Glutamatergic neuron (in vitro differentiated cells): ENCODE measurements at places on chromosomes 11 and 22. TPM values are rescaled to one million over a fixed set of nuclear protein-coding genes. Genes with fewer than 3 reads are reported as not detected.

DNA sequence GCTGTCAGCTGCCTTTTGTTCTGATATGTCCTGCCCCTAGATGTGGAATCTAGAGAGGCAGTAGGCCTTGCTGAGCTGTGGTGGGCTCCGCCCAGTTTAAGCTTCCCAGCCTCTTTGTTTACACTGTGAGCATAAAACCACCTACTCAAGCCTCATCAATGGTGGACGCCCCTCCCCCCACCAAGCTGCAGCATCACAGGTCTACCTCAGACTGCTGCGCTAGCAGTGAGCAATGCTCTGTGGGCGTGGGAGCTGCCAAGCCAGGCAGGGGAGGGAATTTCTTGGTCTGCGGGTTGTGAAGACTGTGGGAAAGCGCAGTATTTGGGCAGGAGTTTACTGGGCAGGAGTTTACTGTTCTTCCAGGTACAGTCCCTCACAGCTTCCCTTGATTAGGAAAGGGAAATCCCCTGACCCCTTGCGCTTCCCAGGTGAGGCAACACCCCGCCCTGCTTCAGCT lies 98.5 kb downstream of the SMCO4 start:
- no peak overlapping the region for H3K4me3 ChIP-seq
- peaks cover 3% of the 10 kb centered on the region for H3K4me1 ChIP-seq
- H3K27ac ChIP-seq: no peak overlapping the region
- H3K36me3 ChIP-seq: peaks cover 4% of the 10 kb centered on the region
- no peaks in the 10 kb centered on the region for H3K27me3 ChIP-seq

- H3K4me1 ChIP-seq: no peaks in the 10 kb centered on the region
- no peaks in the 10 kb centered on the region for H3K27me3 ChIP-seq
- H3K36me3 ChIP-seq: peaks cover 21% of the 10 kb centered on the region
- no peak overlapping the region for H3K4me3 ChIP-seq
- no peak for DNase-seq
- H3K27ac ChIP-seq: no peak overlapping the region
These were observed 178.3 kb downstream of the SNX19 start for GRCh38 chr11:130737866-130738431.

Gene ARHGAP42
- 21.4 TPM for total RNA-seq

Gene APOC3
- not detected for total RNA-seq

DNA sequence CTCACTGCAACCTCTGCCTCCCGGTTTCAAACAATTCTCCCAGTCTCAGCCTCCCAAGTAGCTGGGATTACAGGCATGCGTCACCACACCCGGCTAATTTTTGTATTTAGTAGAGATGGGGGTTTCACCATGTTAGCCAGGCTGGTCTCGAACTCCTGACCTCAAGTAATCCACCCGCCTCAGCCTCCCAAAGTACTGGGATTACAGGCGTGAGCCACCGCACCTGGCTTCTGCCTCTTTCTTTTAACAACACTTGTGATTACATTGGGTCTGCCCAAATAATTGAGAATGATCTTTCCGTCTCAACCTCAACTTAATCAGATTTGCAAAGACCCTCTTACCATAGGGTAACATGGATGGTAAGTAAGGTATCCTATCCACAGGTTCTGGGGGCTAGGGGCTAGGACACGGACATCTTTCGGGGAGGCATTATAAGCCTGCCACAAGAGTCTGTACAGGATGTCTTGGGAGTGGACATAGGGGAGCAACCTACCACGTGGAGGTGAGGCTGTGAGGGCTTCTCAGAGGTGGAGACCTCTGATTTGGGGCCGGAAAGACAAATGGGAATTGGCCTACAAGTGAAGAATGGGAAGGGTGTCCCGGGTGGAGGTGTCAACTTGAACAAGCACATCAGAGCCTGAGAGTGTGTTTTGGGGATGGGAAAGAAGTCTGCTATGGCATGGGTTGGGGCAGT lies 2.7 kb upstream of the CBX6 start:
- peak overlapping the region; percentile 47 for H3K4me3 ChIP-seq
- no peak for DNase-seq
- H3K27ac ChIP-seq: no peak overlapping the region
- peaks cover 12% of the 10 kb centered on the region for H3K4me1 ChIP-seq

Gene SCN3B
- total RNA-seq: 118 TPM

Gene SHISAL1
- 3.2 TPM for total RNA-seq

Gene VWCE
- total RNA-seq: 27.3 TPM

GRCh38 chr22:50576806-50577696 lies 1.2 kb downstream of the CPT1B start:
- no peak overlapping the region for H3K27ac ChIP-seq
- DNase-seq: no peak
- peak overlapping the region; percentile 42 for H3K4me3 ChIP-seq
- H3K4me1 ChIP-seq: peaks cover 14% of the 10 kb centered on the region
- H3K27me3 ChIP-seq: peaks cover 2% of the 10 kb centered on the region
- H3K36me3 ChIP-seq: no peaks in the 10 kb centered on the region

GRCh38 chr11:83044958-83045712 lies 26.6 kb downstream of the RAB30 start:
- no peak for DNase-seq
- H3K36me3 ChIP-seq: no peaks in the 10 kb centered on the region
- peaks cover 20% of the 10 kb centered on the region for H3K4me1 ChIP-seq
- H3K27ac ChIP-seq: no peak overlapping the region
- H3K4me3 ChIP-seq: no peak overlapping the region

DNA sequence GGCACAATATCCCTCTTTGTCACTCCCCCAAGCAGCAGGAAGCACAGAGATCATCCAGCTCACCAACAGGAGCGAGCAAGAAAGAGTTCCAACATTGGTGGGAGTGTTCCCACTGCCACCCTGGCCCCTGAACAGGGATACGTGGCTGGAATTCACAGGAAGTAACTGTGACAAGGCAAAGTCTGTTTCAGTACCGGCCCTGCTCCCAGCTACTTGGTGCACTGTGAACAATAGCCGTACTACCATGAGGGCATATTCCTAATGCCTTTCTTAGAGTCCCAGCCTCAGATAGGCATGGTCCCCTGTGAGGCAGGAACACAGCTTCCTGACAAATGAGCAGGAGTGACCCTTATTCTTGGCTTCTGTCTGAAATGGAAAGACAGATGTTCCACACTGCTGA lies 1.8 kb upstream of the SLC37A2 start:
- peaks cover 12% of the 10 kb centered on the region for H3K27me3 ChIP-seq
- no peaks in the 10 kb centered on the region for H3K4me1 ChIP-seq
- H3K4me3 ChIP-seq: no peak overlapping the region
- no peak for DNase-seq

GRCh38 chr22:38462960-38463784 lies 4.7 kb upstream of the KDELR3 start:
- peaks cover 12% of the 10 kb centered on the region for H3K4me1 ChIP-seq
- peak overlapping the region; percentile 42 for H3K4me3 ChIP-seq
- H3K27ac ChIP-seq: no peak overlapping the region
- H3K27me3 ChIP-seq: peaks cover 19% of the 10 kb centered on the region
- DNase-seq: peak; percentile 74

Gene KCNK7
- 0.69 TPM for total RNA-seq

DNA sequence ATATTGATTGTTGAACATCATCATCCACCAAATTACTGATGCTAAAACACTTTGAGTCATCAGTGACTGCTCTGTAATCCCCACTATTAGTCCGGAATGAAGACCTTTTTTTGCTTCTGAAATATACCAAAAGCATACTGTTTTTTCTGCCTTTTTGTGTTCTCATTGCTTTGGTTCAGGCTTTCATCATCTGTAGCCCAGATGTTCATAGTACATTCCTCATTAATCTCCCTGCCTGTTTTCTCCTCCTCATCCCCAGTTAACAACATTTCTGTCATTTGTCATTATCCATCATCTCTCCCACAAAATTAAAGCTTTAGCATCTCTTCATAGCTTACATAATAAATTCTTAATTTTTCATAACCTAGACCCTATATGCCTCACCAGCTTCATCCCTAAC lies 9.2 kb downstream of the CEP57 start:
- H3K4me1 ChIP-seq: peaks cover 5% of the 10 kb centered on the region
- H3K36me3 ChIP-seq: no peaks in the 10 kb centered on the region
- H3K27ac ChIP-seq: peak overlapping the region; percentile 0
- DNase-seq: no peak

DNA sequence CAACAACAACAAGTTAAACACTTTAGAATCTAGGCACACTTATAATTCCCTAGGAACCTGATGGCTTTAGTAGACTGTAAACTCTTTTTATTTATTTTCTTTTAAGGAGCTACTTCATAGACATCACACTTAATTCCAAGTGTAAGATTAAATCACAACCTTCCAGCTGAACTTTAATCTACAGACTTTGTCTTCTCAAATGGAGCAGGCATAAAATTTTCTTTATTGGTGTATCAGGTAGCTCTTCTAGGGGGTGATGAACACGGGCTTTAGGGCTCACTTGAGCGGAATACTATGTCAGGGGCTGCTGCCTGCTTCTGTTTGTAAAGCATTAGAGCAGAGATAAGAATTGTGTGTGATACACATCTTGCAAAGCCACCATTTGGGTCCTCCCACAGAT lies 525.8 kb upstream of the FAT3 start:
- H3K4me1 ChIP-seq: peaks cover 11% of the 10 kb centered on the region
- no peak overlapping the region for H3K27ac ChIP-seq
- no peak for DNase-seq

DNA sequence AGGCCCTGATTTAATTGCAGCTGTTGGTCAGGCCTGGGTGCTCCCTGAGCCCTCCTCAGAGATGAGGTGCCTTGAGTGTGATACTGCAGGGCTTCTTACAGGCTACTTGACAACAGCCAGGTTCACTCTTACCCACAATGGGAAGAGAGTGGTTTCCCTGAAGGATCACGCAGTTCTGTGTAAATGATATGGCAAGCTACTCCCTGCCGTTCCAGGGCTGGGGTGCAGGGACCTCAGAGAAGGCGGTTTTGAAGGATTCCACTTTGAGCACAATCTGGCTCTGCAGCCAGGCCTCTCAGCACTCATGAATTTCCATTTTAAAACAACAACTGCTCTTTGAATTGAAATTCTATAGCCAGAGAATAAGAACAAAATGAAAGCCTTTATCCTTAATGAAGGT lies 92.9 kb downstream of the SLC17A6 start:
- H3K36me3 ChIP-seq: no peaks in the 10 kb centered on the region
- peak overlapping the region; percentile 67 for H3K27ac ChIP-seq
- peaks cover 25% of the 10 kb centered on the region for H3K4me1 ChIP-seq
- no peak for DNase-seq
- peaks cover 5% of the 10 kb centered on the region for H3K27me3 ChIP-seq
- peak overlapping the region; percentile 47 for H3K4me3 ChIP-seq

GRCh38 chr22:24482998-24483397 lies 12.1 kb upstream of the UPB1 start:
- DNase-seq: no peak
- no peak overlapping the region for H3K4me3 ChIP-seq
- H3K36me3 ChIP-seq: no peaks in the 10 kb centered on the region
- peaks cover 11% of the 10 kb centered on the region for H3K4me1 ChIP-seq
- no peak overlapping the region for H3K27ac ChIP-seq
- no peaks in the 10 kb centered on the region for H3K27me3 ChIP-seq

GRCh38 chr22:50545522-50546325 lies at the start of gene KLHDC7B:
KLHDC7B (plus strand) TSS chr22:50545899; CDS start chr22:50546244, 345 bp downstream.
- H3K4me1 ChIP-seq: peaks cover 5% of the 10 kb centered on the region
- no peak within 1 kb of the TSS for H3K4me3 ChIP-seq
- no peak for DNase-seq
- peaks cover 6% of the 10 kb centered on the region for H3K27me3 ChIP-seq
- no peak within 1 kb of the TSS for H3K27ac ChIP-seq
- H3K36me3 ChIP-seq: no peaks in the 10 kb centered on the region

Gene OR52I1
- total RNA-seq: 0.27 TPM

DNA sequence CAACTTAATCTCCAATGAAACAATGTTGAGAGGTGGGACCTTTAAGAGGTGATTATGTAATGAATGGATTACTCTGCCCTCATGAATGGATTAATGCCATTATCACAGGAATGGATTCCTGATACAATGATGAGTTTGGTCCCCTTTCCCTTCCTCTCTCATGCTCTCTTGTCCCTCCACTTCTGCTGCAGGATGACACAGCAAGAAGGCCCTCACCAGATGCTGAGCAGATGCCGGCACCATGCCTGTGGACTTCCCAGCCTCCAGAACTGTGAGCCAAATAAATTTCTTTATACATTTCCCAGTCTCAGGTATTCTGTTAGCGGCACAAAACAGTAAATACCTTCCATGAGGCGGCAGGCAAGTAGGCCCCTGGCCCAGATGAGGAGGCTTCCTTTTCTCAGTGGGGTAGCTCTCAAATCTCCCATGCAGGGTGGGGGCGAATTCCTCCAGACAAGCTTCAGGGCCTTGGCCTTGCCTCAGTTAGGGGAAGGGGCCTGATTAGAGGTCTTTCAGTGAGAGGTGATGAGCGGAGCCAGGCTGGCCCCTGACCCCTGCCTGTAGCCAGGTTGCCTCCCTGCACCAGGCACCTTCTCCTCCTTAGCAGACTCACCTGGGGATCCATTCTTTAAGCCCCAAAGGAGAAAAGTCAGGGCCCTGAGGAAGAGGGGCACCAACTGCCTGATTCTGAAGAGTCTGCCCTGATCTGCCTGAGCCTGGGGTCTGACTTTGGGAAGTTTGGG lies 86.0 kb downstream of the RRM1 start:
- H3K36me3 ChIP-seq: peaks cover 9% of the 10 kb centered on the region
- H3K4me3 ChIP-seq: no peak overlapping the region
- no peaks in the 10 kb centered on the region for H3K4me1 ChIP-seq
- DNase-seq: no peak

Gene KRTAP5-2
- not detected for total RNA-seq

Gene NFAM1
- 0.91 TPM for total RNA-seq

GRCh38 chr22:46024136-46024840 lies 47.3 kb upstream of the WNT7B start:
- no peak for DNase-seq
- peaks cover 12% of the 10 kb centered on the region for H3K27me3 ChIP-seq
- peaks cover 3% of the 10 kb centered on the region for H3K4me1 ChIP-seq
- H3K27ac ChIP-seq: no peak overlapping the region
- H3K36me3 ChIP-seq: no peaks in the 10 kb centered on the region
- no peak overlapping the region for H3K4me3 ChIP-seq

DNA sequence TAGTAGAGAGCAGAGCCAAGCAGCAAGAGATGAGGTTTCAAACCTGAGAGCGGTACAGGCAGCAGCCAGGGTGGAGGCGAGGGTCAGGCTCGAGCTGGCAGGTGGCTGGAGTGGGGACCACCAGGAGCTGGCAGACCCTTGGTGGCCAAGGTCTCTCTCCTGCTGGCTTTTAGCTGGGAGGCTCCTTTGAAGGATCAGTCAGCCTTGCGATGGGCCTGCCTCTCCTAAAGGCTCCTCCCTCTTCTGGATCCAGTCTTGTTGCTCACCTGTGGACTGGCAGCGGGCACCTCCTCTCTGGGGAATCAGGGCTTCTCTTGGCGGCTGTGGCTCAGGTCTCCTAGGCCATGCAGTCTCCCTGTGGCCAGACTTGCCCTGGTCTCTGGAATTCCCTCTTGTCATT lies 24.8 kb downstream of the TPST2 start:
- peaks cover 10% of the 10 kb centered on the region for H3K4me1 ChIP-seq
- no peak overlapping the region for H3K27ac ChIP-seq
- DNase-seq: no peak
- no peaks in the 10 kb centered on the region for H3K36me3 ChIP-seq
- H3K27me3 ChIP-seq: no peaks in the 10 kb centered on the region
